ENCODE measurements at places on chromosomes 2 and 18.

DNA sequence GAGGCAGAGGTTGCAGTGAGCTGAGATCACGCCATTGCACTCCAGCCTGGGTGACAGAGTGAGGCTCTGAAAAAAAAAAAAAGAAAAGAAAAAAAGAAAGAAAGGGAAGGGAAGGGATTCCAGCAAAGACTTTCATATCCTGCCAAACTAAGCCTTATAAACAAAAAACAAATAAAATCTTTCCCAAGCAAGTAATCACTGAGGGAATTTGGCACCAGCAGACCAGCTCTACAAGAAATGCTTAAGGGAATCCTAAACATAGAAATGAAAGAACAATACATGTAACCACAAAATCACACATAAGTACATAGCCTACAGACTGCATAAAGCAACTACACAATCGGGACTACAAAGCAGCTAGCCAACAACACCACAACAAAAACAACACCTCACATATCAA, 79.1 kb downstream of the TRABD2A start:
- DNase-seq = no peak

DNA sequence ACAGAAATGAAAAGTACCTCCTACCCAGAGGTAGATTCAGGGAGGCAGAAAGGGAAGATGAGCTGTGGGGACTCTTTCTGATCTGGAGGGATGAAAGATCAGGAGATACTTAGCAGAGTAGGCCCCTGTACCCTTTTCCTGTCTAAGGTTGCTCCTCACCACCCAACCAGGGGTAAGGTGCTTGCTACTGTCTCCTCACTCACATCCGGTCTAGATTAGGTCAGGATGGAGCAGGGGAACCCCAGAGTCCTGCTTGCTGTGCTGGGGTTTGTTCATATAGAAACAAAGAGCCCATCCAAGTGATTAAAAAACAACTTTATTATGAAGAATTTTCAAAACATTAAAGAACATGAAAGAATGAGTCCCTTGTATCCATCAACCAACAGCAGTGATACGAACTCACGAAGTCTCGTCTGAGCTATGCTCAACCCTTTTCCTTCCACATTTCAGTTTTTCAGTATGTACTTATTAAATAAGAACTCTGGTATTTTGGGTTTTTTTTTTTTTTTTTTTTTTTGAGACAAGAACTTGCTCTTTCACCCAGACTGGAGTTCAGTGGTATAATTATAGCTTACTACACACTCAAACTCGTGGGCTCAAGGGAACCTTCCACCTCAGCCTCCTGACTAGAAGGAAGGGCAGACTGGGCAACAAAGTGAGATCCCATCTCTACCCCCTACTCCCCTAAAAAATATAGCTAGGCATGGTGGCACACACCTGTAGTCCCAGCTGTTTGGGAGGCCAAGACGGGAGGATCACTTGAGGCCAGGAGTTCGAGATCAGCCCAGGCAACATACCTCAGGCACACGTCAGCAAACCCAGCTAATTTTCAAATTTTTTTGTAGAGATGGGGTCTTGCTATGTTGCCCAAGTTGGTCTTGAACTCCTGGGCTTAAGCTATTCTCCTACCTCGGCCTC, 28.5 kb upstream of the MCFD2 start:
- no peak for DNase-seq

DNA sequence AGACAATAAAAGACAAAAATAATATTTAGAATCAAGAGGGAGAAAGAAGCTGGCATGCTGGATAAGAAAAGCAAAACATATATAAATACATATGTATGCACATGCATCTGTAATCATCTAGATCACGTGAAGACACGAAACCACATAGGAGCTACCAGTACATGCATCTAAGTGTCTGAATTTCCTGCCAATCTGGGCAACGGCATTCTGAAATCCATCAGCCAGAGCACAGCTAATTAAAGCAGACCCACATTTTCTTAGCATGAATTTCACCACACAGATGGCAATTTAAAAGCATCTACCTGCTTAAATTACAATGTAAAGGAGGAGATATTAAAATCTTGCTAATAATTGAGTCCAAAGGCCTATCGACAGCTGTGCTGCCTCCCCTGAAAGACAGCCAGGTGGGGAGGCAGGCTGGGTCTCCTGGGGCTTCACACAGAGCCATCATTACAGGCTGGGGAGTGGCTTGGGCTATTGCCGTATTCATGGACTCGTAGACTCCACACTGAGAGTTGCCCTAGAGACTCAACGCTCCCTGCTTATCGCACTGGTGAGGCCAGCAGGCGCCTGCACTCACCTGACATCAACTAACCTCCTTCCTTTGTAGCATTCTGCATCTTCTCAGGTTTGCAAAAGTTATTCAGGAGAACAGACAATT, 272.5 kb upstream of the PXDN start:
- peak; percentile 97 for DNase-seq

GRCh38 chr2:216520112-216520511, 21.5 kb downstream of the RPL37A start:
- DNase-seq = no peak

DNA sequence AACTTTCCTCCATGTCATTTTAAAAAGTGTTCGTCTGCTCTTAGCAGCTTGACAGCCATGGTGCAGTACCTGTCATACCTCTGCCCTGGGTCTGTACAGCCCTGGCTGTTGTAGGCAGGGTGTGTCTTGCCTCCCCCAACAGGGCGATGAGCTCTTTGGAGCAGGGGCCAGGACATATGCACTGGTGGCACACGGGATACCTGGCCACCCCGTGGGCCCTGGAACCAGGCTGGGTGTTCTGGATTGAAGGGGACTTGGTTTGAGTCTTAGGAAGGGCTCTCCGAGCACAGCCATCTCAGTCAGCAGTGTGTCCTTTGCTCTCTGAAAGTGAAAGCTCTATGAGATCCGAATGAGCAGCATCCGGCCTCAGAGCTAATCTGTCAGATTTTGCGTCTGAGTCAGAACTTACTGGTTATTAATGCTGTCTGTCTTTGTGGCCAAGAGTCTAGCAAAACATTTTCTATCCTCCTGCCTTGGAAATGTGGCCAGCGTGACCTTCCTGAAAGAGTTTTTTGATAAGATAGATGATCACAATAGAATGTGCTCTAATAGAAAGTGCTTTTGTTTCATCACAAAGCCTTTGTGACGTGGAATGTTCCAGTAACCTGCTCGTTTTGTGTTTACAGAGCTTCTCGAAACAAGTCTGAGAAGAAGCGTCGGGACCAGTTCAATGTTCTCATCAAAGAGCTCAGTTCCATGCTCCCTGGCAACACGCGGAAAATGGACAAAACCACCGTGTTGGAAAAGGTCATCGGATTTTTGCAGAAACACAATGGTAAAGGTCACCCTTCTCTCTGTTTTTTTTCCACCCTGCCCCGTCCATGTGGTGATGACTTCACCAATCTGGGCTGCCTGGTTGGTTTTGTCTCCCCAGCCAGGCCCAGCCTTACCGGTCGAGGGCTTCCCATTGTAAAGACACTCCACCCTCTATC, 77.3 kb upstream of the RPL31 start:
- DNase-seq = no peak

DNA sequence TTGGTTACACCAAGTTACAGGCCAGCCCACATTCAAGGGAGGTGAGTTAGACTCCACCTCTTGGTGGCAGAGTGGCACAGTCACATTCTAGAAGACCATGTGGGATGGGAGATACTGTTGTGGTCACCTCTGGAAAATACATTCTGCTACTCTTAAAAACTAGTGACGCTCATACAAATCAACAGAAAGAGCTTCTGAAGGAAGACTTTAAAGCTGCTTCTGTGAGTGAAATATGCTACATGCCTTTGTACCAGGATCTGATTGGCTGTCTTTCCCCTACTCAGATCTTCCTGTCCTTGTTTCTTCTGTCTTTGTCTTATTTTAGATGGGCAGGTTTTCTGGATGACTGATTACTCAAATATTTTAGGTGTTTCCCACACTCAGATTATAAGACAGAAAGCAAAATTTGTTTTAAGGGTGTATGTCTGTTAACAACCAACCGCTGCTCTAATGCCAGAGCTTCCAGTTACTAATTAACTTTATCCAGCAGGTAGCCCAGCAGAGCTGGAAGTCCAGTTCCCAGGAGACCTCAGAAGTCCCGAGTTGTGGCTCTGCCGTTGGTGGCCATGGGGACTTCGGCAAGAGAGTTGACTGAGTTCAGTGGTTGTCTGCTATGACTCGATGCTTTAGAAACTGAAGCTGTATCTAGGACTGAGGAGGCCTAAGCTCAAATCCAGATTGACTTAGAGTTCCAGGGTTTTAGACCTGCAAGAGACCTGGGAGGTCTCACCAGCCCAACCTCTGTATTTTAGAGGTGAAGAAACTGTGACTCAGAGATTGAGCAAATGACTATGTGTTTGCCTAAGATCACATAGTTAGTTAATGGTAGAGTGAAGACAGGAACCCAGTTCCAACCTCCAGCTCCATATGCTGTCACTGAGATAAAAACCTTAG, 7.4 kb downstream of the IL1R2 start:
- no peak for DNase-seq

- no peak for DNase-seq
These were observed 93.5 kb downstream of the NFATC1 start for GRCh38 chr18:79489051-79489898.

DNA sequence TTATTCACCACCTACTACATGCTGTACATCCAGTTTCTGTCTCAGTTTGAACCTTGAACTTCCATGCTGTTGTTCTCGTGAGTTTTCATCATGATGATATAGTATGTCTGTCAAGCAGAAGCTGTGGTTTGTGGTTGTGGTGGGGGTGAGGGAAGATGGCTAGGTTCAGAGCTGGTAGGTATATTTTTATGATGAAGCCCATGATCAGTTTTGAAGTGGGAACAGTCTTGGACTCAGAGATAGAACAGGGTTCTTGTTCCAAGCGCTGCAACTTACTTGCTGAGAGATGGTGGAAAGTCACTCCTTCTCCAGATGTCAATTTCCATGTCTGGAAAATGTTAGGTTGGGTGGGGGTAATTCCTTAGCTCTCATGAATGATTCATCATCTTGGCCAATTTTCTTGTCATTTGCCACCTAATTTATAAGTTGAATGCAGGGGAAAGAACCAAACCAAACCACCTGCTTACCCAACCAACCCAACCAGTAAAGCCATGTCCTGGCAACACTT, 21.6 kb downstream of the PMAIP1 start:
- DNase-seq = no peak

DNA sequence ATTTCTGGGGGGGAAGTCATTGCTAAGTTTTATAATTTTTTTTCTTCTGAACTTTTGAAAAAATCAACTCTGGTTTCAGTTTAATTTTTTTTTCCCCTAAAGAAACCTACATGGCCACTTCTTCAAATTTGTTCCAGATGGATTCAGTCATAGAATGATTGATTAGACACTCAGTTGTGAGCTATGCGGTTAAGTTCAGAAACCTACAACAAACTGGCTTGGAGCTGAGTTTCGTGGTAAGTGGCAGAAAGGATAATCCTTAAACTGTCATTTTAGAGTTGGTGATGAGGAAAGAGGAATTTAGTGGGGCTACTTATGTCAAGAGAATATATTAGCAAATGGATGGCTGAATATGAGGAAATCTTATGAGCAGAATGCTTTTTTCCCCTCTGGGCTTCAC, 23.7 kb downstream of the EFEMP1 start:
- DNase-seq = no peak

GRCh38 chr2:240711296-240711695, 19.6 kb downstream of the AQP12A start:
- DNase-seq = no peak

GRCh38 chr18:616380-616995, 19.7 kb downstream of the CLUL1 start:
- DNase-seq = peak; percentile 59

DNA sequence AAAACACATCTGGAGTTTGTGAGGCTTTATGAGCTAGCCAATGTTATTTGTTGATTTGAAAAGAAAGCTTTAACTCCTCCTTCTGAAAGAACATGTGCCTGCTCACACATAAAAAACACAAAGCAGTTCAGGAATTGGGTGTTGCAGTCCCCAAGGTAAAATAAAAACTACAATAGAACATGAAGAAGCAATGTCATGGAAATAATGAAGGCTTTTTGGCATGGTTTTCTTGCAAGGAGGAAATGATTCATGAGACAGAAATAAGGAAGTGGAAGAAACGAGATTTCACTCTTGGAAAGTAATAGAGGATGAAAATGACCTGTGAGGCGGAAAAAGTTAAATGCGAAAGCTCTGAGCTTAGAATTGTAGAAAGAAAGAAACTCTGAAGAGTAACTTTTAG, 81.1 kb downstream of the TRIB2 start:
- no peak for DNase-seq

DNA sequence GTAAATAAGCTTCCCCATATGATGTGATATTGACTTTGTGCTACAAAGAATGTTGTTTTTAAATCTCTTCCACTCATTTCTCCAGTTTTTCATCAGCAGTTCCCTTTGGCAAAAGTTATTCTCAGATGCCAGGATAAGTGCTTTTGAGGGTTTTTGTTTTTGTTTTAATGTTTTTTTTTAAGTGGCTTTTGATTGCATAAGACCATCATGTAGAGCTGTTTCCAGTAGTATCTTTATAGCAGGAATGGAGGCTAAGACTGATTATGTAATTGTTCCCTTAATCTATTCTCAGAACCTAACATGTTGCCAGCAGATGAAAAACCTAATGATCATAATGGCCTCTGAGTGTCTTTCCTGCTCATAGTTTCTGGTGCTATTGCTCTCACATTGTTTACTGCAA, 77.9 kb downstream of the CABLES1 start:
- DNase-seq = no peak

- no peak for DNase-seq
These were observed 42.3 kb downstream of the SERPINB7 start for GRCh38 chr18:63817441-63818051.

DNA sequence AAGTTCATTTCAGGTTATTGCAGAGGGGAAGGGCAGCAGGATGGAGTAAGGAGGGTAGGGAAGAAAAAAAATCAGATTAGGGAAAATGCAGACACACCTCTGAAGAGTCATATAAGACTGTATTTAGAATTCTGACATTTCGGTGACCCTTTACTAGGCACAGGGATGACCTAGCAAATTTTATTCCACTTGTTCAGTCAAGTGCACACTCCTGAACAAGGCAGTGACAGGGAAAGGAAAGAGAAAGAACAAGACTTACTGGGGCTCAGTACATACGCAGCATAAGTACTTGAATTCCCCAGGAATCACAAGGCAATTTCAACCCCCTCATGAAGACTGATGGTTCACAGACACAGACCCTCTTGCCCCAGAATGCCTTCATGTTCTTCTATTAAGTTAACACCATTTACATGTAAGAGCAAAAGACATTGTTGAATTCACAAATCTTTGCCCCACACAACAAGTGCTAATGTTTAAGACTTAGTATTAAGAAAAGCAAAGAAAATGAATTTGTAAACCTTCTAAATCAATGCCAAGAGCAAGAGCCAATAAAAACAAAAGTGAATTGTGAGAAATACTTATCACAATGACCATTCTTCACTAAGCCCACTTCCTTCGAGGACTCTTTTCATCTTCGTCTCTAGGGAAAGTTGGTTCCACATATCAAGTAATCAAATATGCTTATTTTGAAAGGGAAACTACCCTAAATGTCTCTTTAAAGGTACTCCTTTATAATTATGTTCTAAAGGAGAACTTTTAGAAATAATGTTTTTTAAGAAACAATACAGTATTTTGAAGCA, 47.0 kb downstream of the COBLL1 start:
- no peak for DNase-seq
